ENCODE measurements at places on chromosomes 4 and X.
A peak's percentile ranks its signal among the peaks of the same experiment; 100 is the strongest.

- DNase-seq = no peak
Measured at GRCh38 chrX:49059681-49060085, 884 bp downstream of the CCDC120 start.

- DNase-seq = no peak
Measured at GRCh38 chr4:39714166-39714565, 16.2 kb downstream of the UBE2K start.

GRCh38 chr4:1226144-1226481 is 22.8 kb downstream of the CTBP1 start:
- no peak for DNase-seq

- no peak for DNase-seq
Measured at GRCh38 chr4:90241008-90241407, 113.8 kb downstream of the CCSER1 start.

- DNase-seq = no peak
Measured at GRCh38 chrX:331151-331824, 12.7 kb upstream of the GTPBP6 start.

GRCh38 chr4:87188048-87188447 is 32.4 kb downstream of the KLHL8 start:
- no peak for DNase-seq

GRCh38 chrX:49192722-49193328 is 6.7 kb upstream of the PRICKLE3 start:
- DNase-seq = no peak

DNA sequence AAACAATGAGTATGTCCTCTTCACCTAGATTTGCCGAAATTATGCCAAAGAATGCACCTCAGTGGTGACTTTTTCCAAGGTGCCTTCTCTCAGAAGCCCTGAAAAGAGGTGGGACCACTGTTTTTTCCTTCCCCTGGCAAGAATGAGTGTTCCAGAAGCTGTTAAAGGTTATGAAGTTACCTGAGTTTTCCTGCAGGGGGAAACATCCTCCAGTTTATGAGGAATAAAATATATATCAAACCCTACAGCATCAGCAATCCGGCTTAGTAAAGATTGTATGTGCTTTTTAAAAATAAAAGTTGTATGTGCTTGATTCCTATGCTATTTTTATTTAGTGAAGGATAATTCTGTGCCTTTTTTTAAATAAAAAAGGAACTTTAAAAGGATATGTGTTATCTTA is 73.3 kb downstream of the RBM46 start:
- DNase-seq = no peak

DNA sequence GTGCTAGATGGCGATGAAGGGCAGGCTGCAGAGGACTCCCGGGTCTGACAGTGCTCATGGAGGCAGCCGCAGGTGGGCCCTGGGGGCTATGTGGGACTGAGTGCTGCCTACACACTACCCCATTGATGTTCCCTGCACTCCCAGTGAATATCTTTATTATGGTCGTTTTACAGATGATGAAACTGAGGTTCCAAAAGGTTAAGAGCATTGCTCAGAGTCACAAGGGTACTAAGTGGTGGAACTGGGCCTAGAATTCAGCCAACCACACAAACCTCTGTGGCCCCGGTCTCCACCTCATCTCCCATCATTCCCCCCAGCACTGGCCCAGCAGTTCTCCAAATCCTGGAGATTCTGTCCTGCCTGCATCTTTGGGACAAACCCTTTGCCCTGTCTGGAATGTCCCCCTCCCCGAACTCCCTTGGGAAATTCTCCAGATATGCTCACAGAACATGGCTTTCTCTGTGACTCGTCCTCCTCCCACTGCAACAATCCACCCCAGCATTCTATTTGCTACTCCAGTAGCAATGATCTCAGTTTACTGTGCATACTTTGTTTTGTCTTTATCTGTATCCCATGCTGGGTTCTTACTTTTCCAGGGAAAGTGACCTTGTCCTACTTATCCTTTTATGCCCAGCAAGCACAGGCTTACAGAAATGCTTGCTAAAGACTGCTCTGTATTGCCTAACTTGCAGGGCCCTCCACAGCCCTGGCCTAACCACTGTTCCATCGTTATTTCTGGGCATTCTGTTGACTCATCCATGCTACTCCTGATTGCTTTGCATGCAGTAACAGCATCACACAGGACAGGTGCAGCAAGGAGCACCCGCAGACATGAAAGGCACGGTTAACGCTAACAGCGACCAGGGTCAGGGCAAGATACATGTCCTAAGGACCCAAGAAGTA is 14.0 kb downstream of the PNMA6F start:
- DNase-seq = no peak

- no peak for DNase-seq
Measured at GRCh38 chrX:68732906-68733493, 85.5 kb downstream of the STARD8 start.

GRCh38 chr4:156553659-156554058 is 417.9 kb downstream of the PDGFC start:
- DNase-seq = no peak

GRCh38 chrX:134936542-134936941 is 54.2 kb upstream of the SMIM10 start:
- no peak for DNase-seq

GRCh38 chr4:88458104-88458740 is 1.3 kb downstream of the HERC5 start:
- no peak for DNase-seq

- peak; percentile 20 for DNase-seq
Measured at GRCh38 chr4:13544606-13545393, 492 bp upstream of the NKX3-2 start.

GRCh38 chr4:7390336-7390735 is 44.4 kb downstream of the PSAPL1 start:
- DNase-seq = no peak

DNA sequence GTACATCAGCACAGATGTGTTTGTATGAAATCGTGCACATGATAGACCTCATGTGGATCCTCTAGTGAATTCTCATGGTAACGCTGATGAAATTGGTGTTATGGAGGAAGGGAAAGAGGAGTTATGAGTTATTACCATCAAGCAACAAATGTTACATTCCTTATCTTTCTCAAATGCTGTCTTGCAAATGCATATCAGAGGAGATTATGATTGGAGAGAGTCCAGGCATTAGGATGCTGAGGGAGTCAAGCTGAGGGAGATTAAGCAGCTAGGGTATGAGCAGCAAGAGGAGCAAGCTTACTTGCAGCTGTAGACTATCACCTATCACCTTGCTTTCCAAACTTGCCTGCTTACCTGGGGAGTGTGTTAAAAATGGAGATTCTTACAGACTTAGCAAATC is 36.8 kb upstream of the SFRP2 start:
- DNase-seq = no peak

DNA sequence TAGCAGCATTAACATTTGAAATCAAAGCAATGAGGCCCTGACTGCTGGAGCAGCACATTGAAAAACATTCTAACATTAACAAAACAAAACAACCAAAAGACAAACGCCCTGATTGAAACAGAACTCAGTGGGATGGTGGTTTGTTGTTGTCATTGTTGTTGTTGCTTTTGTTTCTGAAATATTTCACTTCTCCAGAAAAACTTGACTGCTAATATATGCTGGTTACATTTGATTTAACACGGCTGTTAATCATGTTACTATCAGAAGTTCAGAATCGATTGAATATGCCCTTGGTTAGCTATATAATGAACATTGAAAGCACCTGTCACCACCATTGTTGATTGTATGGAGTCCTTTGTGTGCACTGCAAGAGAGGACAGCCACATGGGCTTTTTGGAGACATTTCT is 790.4 kb upstream of the GALNTL6 start:
- DNase-seq = no peak

DNA sequence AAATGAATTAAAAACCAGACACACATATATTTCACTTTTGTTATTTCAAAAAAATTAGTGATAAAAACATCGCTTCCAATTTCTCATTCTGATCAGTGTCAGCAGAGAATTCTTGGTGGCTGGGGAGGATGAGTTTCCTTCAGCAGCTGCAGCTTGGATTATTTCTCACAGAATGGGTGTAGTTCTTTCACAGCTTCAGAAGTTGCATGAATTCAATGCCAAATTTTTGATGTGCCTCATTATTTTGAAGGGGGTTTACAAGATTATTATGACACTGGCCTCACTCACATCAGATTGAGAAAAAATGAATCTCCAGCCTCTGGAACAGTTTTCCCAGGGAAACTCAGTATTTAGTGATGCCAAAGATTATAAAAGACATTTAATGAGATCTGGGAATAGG is 184.9 kb upstream of the WDFY3 start:
- DNase-seq = no peak

DNA sequence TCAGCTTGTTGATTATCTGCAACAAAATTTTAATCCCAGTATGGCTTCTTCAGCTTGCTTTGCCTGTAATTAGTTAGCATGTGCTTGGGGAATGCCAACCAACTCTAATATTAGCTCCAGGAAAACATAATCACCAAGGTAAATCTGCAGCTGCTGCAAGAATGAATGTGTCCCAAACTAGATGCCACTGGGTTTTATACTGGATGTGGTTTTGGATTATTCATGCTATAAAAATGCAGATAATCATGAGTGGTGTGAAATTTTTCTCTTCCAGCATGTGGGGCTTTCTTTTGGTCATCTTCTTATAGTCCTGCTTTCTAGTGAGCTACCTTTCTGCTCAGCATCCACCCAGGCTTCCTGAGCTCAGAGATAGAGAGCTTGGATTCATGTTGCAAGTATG is 295.9 kb upstream of the CASK start:
- DNase-seq = no peak

GRCh38 chrX:79288733-79289132 is 78.4 kb downstream of the ITM2A start:
- no peak for DNase-seq

DNA sequence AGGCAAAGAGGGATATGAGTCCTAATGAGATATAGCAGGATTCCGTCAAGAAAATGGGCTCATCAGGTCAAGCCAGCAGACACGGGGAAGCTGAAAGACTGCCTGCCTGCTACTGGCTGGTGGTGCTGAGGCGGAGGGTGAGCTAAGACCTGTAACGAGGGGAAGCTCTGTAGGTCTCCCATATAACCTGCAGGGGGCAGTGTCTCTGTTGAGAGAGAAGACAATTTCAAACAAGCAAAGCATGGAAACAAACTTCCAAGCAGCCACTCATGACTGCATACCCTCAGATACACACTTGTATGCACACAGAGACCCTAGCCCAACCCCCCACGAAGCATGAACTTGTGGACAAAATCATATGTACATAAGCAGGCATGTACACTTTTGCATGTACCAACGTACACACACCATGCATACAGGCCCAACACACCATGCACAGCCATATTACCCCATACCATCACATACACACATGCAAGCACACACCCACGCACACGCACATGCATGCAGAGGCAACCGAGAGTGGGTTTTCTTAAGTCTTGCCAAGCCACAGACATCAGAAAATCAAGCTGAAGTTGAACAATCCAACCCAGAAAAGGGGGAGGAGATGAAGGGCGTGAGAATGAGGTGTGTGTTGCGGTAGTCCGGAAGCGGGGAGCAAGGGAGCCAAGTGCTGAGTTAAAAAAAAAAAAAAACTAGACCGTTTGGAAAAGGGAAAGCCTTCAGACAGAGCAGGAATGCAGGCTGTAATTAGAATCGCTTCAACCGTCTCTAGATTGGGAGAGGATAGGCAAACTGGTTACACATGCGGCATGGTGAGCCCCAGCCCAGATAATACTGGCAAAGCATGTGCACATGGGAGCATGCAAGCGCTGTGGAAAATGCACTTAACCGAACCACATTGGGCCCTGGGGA is 71.0 kb downstream of the PJA1 start:
- DNase-seq = no peak

- DNase-seq = no peak
Measured at GRCh38 chr4:145199051-145199716, 18.8 kb upstream of the OTUD4 start.

- DNase-seq = no peak
Measured at GRCh38 chr4:74540193-74540592, 95.3 kb downstream of the AREG start.

GRCh38 chr4:186981161-186981560 is 257.5 kb upstream of the FAT1 start:
- DNase-seq = no peak

DNA sequence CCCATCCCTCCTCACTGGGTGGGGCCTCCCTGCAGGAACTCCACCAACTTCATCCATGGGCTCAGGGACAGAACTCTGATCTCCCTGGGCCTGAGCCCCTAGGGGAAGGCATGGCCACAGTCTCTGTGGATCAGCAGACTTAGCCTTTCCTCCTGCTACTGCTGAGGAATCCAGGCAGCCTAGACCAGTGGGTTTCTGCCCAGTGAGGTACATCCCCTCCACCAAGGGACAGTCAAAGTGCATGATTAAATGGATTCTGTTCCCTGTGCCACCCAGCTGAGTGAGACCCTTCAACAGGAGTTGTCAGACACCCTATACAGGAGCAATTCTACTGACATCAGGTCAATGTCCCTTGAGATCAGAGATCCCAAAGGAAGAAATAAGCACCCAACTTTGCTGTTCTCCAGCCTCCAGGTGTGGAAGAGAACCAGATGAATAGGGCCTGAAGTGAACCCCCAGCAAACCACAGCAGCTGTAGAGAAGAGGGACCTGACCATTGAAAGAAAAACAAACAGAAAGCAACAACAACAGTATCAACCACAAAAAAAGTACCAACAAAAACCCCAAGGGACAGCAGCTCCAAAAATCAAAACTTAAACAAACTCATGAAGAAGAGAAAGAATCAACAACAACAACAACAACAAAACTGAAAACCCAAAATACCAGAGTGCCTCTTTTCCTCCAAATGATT is 84.8 kb downstream of the CHIC1 start:
- DNase-seq = no peak

DNA sequence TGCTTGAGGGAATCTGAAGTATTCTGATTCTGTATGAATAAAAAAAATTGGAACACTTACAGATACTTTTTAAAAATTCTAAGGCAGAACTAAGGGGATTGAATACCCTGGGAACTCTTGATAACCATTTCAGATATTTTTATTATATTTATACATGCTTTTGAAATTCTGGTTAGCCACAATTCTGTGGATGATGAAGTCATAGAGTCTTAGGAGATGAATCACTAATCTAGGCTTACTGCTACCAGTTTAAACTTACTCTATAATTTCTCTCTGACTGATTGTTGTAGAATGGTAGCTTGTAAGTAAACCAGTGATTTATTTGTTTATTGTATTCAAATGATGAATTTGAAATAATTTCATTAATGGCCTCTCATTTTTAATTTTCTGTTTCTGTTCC is 11.4 kb upstream of the SLAIN2 start:
- no peak for DNase-seq

DNA sequence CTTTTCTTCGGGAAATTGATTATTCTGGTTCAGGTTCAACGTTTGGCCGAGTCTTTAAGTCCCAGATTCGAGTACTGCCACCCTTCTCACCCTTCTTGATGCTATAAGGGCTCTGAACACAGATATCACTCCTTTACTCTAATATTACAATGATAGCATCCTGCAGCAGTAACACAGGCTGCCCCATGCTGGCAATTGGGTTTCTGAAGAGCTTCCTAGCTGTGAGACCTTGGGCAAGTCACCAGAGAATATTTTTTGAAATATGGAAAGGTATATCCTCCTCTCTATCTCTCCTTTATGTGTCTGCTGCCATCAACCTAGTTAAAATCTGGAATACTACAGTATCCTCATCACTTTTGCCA is 297 bp upstream of the MTMR8 start:
- no peak for DNase-seq

Data from DMS79 (cell line).